ENCODE measurements at places on chromosomes 1 and 21. TPM values are rescaled to one million over a fixed set of nuclear protein-coding genes. Genes with fewer than 3 reads are reported as not detected.

ZMYND12 gene
- 1.4 TPM for total RNA-seq

HSPB7 gene
- 4,074 TPM for total RNA-seq

NSL1 gene
- total RNA-seq = 26.7 TPM

KRTAP7-1 gene
- not detected for total RNA-seq

MCOLN2 gene
- total RNA-seq = 0.19 TPM

PPFIA4 gene
- 22.2 TPM for total RNA-seq

THEM5 gene
- total RNA-seq = not detected

HSD3B1 gene
- total RNA-seq = not detected

NID1 gene
- 65.8 TPM for total RNA-seq

CHIT1 gene
- total RNA-seq = 0.51 TPM

KCNE2 gene
- total RNA-seq = not detected

TEKT2 gene
- not detected for total RNA-seq

GNG4 gene
- not detected for total RNA-seq

SUSD4 gene
- 8.7 TPM for total RNA-seq

PLPPR4 gene
- total RNA-seq = 0.24 TPM

PSEN2 gene
- total RNA-seq = 24.2 TPM

AMIGO1 gene
- 18.3 TPM for total RNA-seq

MTARC2 gene
- total RNA-seq = 27.4 TPM

EPHB2 gene
- 3.5 TPM for total RNA-seq

SDC3 gene
- total RNA-seq = 28.5 TPM

MSTO1 gene
- 15.3 TPM for total RNA-seq

SMG7 gene
- 45.5 TPM for total RNA-seq

POU2F1 gene
- 7.5 TPM for total RNA-seq

AGRN gene
- 14.1 TPM for total RNA-seq

PRAMEF9 gene
- not detected for total RNA-seq

C1orf141 gene
- total RNA-seq = not detected

GSTM3 gene
- total RNA-seq = 121 TPM

BMP8A gene
- total RNA-seq = 0.22 TPM

HLX gene
- 5.0 TPM for total RNA-seq

ALG14 gene
- 2.0 TPM for total RNA-seq

SPATC1L gene
- total RNA-seq = 7.7 TPM

PIP5K1A gene
- 34.8 TPM for total RNA-seq

ARHGEF11 gene
- 29.3 TPM for total RNA-seq

PRAMEF6 gene
- not detected for total RNA-seq

Measured in Right ventricle myocardium inferior (tissue), 1 donor.